ENCODE measurements at places on chromosomes 6 and 20. TPM values are rescaled to one million over a fixed set of nuclear protein-coding genes. Genes with fewer than 3 reads are reported as not detected.

GRCh38 chr6:101760843-101761621, 367.5 kb downstream of the GRIK2 start:
- no peak for DNase-seq

- DNase-seq, result peak; percentile 16
Observed at GRCh38 chr6:110823146-110823545, 7.9 kb upstream of the CDK19 start.

- peak; percentile 56 for DNase-seq
Observed at GRCh38 chr20:57388953-57389694, 2.1 kb upstream of the RBM38 start.

DNA sequence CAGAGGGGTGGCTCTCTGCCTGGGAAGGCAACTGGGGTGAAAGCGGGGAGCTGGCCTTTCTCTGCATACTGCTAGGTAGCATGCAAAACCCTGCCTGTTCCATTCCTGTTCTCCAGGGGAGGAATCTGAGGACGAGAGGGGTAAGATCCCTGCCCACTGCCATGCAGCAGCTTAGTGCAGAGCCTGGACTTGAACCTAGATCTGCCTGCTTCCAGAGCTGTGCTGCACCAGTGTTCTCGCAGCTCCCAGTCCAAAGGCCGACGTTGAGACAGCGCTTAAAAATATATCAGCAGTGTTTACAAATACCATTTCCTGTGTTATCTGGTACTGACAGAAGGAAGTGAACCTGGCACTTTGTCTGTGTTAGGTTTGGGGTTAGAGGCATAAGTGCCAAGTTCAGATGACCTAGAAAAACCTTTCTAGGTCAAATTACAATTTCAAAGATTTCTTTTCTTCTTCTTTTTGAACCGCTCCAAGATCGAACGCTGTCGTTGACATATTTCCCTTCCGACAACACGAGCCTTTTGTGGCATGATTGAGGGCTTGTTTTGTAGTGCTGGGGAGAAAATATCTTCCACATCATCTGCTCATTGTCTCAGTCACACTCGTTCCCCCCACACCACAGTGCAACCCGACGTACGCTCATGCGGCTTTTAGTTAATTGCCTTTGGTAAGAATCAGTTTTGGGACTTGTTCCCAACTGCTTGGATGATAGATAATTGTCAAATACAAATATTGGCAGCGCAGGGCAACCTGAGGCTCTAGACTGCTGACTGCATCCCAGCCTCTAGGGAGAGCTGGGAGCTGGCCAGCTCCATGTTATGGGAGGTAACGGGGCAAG, 44.6 kb downstream of the TOX2 start:
- peak; percentile 73 for DNase-seq

DNA sequence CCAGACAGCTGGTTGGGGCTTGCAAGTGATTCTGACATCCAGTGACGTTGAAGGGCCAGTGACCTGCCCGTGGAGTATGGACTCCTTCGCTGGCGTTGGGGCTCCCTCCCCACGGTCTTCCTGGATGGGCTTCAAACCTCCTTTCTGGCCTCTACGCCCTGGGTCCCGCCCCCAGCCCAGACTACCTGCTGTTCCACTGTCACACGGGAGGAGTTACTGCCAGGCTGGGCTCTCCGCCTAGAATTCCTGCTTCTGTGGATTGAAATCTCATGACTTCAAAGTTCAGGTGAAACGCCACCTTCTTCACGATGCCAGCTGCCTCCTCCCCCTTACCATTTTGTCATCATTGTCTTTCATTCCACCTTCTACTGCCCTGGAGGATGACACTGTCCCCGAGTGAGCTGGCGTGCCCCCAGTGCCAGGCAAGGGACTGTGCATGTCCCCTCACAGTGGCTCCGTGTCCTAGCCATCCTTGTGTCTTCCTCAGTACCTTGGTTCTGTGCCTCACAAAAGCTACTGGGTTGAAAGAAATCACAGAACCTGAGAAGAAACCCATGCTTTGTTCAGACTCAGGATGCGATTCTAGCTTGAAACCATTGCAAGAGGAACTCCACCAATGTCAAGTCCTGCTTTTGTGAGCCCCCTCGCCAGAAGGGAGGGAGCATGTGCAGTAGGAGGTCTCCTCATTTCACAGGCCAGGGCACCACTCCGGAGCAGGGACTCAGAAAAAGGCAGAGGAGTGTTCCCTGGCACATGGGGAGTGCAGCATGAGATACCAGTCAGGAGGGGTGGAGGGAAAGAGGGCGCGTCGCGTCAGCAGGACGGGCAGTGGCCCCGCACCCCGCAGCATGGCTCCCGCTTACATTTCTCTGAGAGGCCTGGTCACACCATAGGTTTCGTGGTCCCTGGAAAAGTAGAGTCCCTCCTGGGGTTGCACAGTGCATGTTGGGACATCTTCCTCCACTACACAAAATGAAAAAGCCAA, 11.0 kb upstream of the IRF4 start:
- no peak for DNase-seq

- DNase-seq, result peak; percentile 16
Observed at GRCh38 chr6:116884530-116884929, 7.5 kb downstream of the RFX6 start.

- no peak for DNase-seq
Observed at GRCh38 chr6:167089243-167090142, 33.4 kb upstream of the CCR6 start.

GRCh38 chr6:144758602-144759001, 473.5 kb downstream of the UTRN start:
- DNase-seq, result no peak

- DNase-seq, result no peak
Observed at GRCh38 chr6:7537565-7538174, 3.8 kb upstream of the DSP start.

DNA sequence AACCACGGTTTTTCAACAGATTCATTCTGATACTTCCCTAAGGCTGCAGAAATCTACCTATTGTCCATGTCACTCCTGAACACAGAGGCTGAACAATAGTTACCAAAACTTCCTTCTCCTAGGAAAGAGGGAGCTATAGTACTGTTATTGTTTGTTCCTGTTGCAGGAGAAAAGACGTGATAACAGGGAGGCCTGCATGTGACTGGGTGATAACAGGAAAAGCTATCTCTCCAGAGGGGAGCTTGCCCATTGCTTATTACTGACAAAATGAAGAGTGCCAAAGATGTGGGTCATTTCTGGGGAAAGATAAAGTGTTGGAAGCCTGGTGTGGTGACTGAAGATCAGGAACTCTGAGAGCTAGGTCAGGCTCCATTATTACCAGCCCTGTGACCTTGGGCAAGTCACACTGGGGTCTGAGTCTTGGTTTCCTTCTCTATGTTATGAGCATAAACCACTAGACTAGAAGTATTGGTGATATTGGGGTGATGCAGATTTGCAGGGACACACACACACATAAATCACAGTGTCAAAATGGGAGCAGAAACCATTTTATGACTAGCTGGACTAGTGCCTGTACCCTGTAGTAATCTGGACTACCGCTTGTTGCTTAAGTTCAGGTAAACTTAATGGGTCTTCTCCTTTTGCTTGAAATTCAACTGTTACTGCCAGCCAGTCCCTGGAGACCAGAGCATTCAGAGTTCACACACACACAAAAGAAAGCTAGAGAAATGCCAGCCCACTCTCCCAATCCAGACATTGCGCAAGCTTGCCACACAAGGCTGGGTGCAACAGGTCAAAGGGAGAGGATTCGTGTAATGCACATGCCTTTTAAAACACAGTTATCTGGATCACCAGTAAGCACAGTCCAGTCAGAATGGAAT, 136.0 kb upstream of the CNR1 start:
- DNase-seq, result peak; percentile 36

Gene SLC22A1
- 0.82 TPM for polyA plus RNA-seq

- DNase-seq, result no peak
Observed at GRCh38 chr6:16399158-16399557, 160.8 kb downstream of the GMPR start.

Gene TSPO2
- 0.55 TPM for polyA plus RNA-seq

- DNase-seq, result no peak
Observed at GRCh38 chr6:35703554-35703953, 14.8 kb upstream of the FKBP5 start.

GRCh38 chr6:31125586-31126363, 5.5 kb upstream of the CDSN start:
- no peak for DNase-seq

DNA sequence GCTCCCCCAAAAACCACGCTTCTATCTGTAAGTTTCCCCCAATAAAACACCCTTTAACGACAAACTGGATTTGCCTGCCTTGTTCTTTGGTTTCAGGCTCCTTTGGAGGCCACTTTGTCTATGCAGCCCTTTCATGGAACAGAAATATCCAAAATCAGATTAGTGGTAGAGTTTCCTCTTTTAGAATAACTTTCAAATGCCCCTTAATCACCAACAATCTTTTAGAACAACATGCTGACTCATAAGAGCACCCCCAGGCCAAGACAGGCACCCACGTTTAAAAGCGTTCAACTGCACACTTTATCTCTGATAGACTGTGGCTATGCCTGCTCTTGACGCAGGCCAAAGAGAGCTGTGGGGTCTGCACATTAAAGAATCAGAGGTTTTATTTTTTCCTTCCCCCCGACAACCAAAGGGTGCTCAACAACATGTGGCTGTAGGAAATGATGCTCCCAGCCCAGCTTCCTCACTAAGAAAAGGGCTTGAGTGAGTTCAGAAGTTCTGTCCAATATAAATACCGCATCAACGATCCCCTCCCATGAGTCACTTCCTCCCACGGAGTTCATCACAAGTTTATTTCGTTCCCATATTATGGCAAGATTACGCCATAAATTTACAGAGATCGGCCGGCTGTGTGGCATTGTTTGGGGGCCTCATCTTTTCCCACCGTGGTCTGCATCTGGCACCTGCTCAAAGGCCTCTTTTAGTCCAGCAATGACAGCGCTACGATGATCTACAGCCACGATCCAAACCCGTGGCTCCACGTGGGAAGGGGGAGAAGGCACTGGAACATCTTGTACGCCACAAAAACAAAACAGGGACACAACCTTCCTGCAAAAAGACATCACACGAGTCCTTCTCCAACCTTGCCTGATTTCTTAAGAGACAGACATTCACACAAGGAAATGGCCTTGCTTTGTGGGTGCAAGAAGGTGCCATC, 88.8 kb upstream of the NFATC2 start:
- DNase-seq, result peak; percentile 28

DNA sequence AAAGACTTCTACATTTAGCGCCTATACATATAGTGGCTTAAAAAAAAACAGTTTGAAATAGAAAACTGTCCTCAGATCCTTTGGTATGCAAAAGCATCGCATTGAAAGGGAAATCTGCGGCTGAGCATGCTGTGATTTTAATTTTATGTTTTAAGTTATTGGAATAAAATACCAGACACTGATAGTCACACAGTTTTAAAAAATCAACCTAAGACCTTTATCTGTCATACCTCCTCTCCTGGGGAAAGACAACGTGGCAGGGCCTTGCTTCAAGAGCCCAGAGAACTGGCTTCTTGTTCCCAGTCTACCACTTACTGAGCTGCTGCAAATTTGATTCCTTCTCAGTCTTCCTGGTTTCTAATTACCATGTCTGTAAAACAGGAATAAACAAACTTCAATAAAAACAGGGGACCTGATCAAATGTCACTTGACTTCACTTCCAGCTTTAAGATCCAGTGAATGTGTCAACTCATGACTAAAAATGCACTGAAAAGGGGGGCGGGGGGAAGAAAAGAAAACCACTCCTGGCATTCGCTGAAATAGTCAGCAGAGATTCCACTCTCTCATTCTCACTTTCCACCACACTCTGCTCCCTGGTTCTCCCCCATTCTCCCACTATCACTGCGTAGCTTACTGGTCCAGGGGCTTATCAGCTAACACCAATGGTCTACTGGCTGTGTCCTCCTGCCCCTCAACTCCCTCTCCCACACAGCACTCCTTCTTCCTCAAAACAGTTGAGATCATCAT, 494.7 kb upstream of the MARCKS start:
- no peak for DNase-seq

Gene SOX18
- polyA plus RNA-seq, result 2.0 TPM

- DNase-seq, result no peak
Observed at GRCh38 chr6:45822246-45822812, 193.3 kb downstream of the CLIC5 start.

DNA sequence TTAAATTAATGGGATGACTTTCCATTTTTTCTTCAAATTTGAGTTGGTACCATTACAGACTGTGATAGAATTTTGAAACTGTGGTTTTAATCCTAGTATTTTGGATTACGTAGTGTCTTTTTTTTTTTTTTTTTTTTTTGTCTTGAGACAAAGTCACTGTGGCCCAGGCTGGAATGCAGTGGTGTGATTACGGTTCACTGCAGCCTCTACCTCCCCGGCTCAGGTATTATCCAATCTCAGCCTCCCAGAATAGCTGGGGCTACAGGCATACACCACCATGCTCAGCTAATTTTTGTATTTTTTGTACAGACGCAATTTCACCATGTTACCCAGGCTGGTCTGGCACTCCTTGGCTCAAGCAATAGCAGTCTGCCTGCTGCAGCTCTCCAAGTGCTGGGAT, 87.1 kb downstream of the SOX4 start:
- DNase-seq, result no peak

GRCh38 chr20:50224531-50225255, 34.1 kb downstream of the CEBPB start:
- DNase-seq, result no peak

GRCh38 chr20:43558412-43559146, at the start of gene SGK2:
Gene SGK2 (plus strand): TSS chr20:43559027. CDS start chr20:43566496, 7,469 bp downstream.
- DNase-seq, result peak; percentile 96

GRCh38 chr6:125077453-125077852, 76.1 kb upstream of the TPD52L1 start:
- DNase-seq, result no peak

DNA sequence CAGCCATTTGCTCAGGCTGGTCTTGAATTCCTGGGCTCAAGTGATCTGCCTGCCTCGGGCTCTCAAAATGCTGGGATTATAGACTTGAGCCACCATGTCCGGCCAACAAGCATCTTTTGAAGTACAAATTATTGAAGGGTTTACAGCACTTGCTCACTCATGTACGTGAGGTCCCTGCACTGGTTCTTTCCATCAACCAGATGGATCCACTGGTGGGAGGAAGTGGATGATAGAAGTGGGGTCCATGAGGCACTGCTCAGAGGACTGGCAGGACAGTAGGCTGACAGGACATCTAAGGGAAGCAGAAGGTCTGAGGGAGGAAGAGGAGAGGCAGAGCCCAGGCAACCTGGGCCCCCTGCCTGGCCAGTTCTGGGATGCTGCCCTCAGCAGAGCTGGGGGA, 109.2 kb upstream of the NXT1 start:
- DNase-seq, result no peak

Gene PTCHD4
- 21.9 TPM for polyA plus RNA-seq

DNA sequence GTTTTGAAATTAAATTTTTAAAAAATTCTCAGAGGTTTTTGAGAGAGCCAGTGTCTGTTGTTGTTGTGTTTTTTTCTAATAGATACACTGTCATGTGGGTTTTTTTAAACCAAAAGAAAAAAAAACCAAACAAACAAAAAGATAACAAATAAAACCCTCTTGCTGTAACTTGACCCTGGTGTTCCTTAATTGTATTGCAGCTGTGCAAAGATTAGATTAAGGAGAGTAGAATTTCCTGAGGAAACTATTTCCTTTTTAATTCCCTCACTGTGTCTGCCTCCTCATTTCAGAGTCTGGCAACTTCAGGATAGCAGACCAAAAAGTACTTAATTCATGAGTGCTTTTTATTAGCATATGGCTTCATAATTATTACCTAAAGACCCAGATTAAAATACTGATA, 281.9 kb downstream of the EPM2A start:
- no peak for DNase-seq

GRCh38 chr20:58112017-58112781, 116.3 kb downstream of the ANKRD60 start:
- no peak for DNase-seq

Gene SYCP2
- polyA plus RNA-seq, result 0.24 TPM

Gene KIF16B
- polyA plus RNA-seq, result 6.2 TPM

Measured in HepG2 (cell line).